Osteoblast (primary cell): ENCODE measurements at places on chromosomes 4 and X. TPM values are rescaled to one million over a fixed set of nuclear protein-coding genes. Genes with fewer than 3 reads are reported as not detected.
A peak's percentile ranks its signal among the peaks of the same experiment; 100 is the strongest.

SSX2 gene
- total RNA-seq: not detected in 2 replicates

NSG1 gene
- not detected in 2 replicates for total RNA-seq

KLF8 gene
- 1.1 and 1.8 TPM in 2 replicates for total RNA-seq

CENPI gene
- 4.3 and 4.4 TPM in 2 replicates for total RNA-seq

GRCh38 chrX:15043538-15043937 lies 170.3 kb downstream of the MOSPD2 start:
- no peak overlapping the region for H3K4me3 ChIP-seq
- H3K27me3 ChIP-seq: no peaks in the 10 kb centered on the region
- no peaks in the 10 kb centered on the region for H3K4me1 ChIP-seq
- no peaks in the 10 kb centered on the region for H3K36me3 ChIP-seq
- DNase-seq: no peak
- no peak overlapping the region for H3K27ac ChIP-seq

DNA sequence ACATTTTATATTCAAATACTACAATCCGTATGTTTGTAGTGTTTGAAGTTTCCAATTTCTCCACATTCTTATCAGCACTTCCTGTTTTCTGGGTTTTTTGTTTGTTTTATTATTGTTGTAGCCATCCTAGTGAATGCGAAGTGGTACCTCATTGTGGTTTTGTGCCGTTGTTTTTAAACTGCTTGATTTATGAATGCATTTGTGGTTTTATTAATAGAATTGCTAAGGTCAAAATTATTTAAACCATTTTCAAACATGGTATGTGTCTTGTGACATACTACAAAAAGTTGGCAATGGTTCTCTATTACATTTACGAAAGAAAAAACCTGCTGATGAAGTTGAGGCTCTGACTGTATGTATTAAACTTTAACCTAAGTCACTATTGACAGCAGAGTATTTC lies 780.0 kb upstream of the MAGEB2 start:
- DNase-seq: no peak
- H3K4me3 ChIP-seq: no peak overlapping the region
- H3K27ac ChIP-seq: no peak overlapping the region
- H3K36me3 ChIP-seq: no peaks in the 10 kb centered on the region
- H3K4me1 ChIP-seq: no peaks in the 10 kb centered on the region

TBX22 gene
- not detected in 2 replicates for total RNA-seq

DNA sequence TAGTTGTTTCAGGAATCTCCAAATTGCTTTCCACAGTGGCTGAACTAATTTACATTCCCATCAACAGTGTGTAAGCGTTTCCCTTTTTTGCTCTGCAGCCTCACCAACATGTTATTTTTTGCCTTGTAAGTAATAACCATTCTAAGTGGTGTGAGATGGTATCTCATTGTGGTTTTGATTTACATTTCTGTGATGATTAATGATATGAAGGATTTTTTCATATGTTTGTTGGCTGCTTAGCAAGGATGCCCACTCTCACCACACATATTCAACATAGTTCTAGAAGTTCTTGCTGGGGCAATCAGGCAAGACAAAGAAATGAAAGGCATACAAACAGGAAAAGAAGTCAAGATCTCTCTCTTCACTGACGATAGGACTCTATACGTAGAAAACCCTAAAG lies 472.4 kb downstream of the ZNF674 start:
- H3K27me3 ChIP-seq: peaks cover 2% of the 10 kb centered on the region
- H3K36me3 ChIP-seq: no peaks in the 10 kb centered on the region
- DNase-seq: no peak
- no peak overlapping the region for H3K4me3 ChIP-seq
- H3K4me1 ChIP-seq: no peaks in the 10 kb centered on the region

GRCh38 chrX:31580227-31580626 lies 508.4 kb upstream of the FTHL17 start:
- H3K4me1 ChIP-seq: peaks cover 3% of the 10 kb centered on the region
- no peaks in the 10 kb centered on the region for H3K36me3 ChIP-seq
- peak; percentile 35 for DNase-seq
- H3K27me3 ChIP-seq: no peaks in the 10 kb centered on the region
- no peak overlapping the region for H3K27ac ChIP-seq

NOX1 gene
- total RNA-seq: not detected in 2 replicates

- H3K27ac ChIP-seq: no peak overlapping the region
- H3K27me3 ChIP-seq: no peaks in the 10 kb centered on the region
- DNase-seq: no peak
- no peaks in the 10 kb centered on the region for H3K36me3 ChIP-seq
These were observed 101.3 kb downstream of the ZAR1 start for GRCh38 chr4:48591372-48591771.

DNA sequence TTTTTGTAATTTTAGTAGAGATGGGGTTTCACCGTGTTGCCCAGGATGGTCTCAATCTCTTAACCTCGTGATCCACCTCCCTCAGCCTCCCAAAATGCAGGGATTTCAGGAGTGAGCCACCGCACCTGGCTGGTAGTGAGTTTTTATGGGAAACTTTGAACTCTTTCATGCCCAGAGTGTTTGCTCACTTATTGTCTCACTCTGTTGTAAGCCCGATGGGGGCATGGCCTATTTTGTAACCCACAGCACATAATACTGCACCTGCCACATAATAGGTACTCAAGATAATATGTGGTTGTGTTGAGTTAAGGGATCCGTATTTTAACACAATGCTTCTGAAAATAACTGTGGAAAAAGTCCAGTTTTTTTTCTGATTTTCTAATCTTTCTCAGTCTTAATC lies 109.6 kb upstream of the GIMD1 start:
- H3K36me3 ChIP-seq: no peaks in the 10 kb centered on the region
- DNase-seq: no peak
- H3K27me3 ChIP-seq: no peaks in the 10 kb centered on the region
- H3K4me3 ChIP-seq: no peak overlapping the region

GRCh38 chrX:117376460-117376859 lies 740.1 kb downstream of the KLHL13 start:
- H3K36me3 ChIP-seq: no peaks in the 10 kb centered on the region
- no peak for DNase-seq
- no peak overlapping the region for H3K4me3 ChIP-seq
- no peaks in the 10 kb centered on the region for H3K4me1 ChIP-seq
- H3K27me3 ChIP-seq: no peaks in the 10 kb centered on the region

- no peaks in the 10 kb centered on the region for H3K36me3 ChIP-seq
- no peaks in the 10 kb centered on the region for H3K27me3 ChIP-seq
- no peak overlapping the region for H3K4me3 ChIP-seq
- no peak for DNase-seq
These were observed 187.0 kb downstream of the AASDH start for GRCh38 chr4:56200275-56200674.

- H3K27ac ChIP-seq: no peak overlapping the region
- no peaks in the 10 kb centered on the region for H3K4me1 ChIP-seq
- H3K27me3 ChIP-seq: no peaks in the 10 kb centered on the region
These were observed 82.5 kb downstream of the ARHGEF9 start for GRCh38 chrX:63702556-63702955.

- H3K4me3 ChIP-seq: peak within 1 kb of the TSS; percentile 63
- no peak for DNase-seq
- peak within 1 kb of the TSS; percentile 74 for H3K27ac ChIP-seq
- H3K4me1 ChIP-seq: peaks cover 32% of the 10 kb centered on the region
- H3K36me3 ChIP-seq: peaks cover 4% of the 10 kb centered on the region
These were observed at the start of gene GASK1B for GRCh38 chr4:158172261-158173258. GASK1B (minus strand) TSS chr4:158173025; CDS start chr4:158171375, 1,650 bp downstream.

GRCh38 chr4:146340798-146341197 lies 126.5 kb downstream of the REELD1 start:
- H3K4me1 ChIP-seq: peaks cover 8% of the 10 kb centered on the region
- no peak overlapping the region for H3K4me3 ChIP-seq
- peak; percentile 26 for DNase-seq
- no peaks in the 10 kb centered on the region for H3K36me3 ChIP-seq

- H3K4me3 ChIP-seq: no peak overlapping the region
- peak overlapping the region; percentile 34 for H3K27ac ChIP-seq
- H3K4me1 ChIP-seq: peaks cover 22% of the 10 kb centered on the region
- no peak for DNase-seq
- no peaks in the 10 kb centered on the region for H3K27me3 ChIP-seq
- H3K36me3 ChIP-seq: peaks cover 9% of the 10 kb centered on the region
These were observed 14.0 kb downstream of the CHIC2 start for GRCh38 chr4:54050214-54050904.

GRCh38 chrX:137565921-137566745 lies at the start of gene ZIC3:
ZIC3 (plus strand) TSS chrX:137566127; CDS start chrX:137566692, 565 bp downstream.
- H3K4me3 ChIP-seq: peak within 1 kb of the TSS; percentile 25
- H3K27me3 ChIP-seq: peaks cover 21% of the 10 kb centered on the region
- H3K36me3 ChIP-seq: no peaks in the 10 kb centered on the region

- no peaks in the 10 kb centered on the region for H3K4me1 ChIP-seq
- H3K27ac ChIP-seq: no peak overlapping the region
- no peaks in the 10 kb centered on the region for H3K27me3 ChIP-seq
These were observed 29.2 kb downstream of the PRDM5 start for GRCh38 chr4:120893314-120893713.

GRCh38 chr4:17665852-17666251 lies 51.4 kb downstream of the MED28 start:
- H3K27me3 ChIP-seq: no peaks in the 10 kb centered on the region
- no peak for DNase-seq
- H3K4me1 ChIP-seq: no peaks in the 10 kb centered on the region

DNA sequence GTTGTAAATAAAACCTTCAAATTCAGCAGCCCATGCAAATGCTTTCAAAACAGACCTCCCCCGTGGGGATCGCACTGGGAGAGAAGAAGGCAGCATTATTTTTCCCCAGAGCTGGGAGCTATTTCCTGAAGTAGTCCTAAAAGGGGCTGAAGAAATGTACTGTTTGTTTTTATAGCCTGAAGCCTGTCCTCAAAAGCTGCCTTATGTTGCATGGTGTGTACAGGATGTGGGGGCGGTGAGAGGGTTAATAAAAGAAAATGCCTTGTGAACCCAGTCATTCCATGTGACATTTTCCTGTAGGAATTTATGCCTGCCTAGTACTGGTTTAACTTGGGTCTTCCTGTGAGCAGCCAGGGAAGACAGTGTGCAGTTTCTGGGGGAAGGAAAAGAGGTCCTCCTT lies 144.1 kb downstream of the SOWAHB start:
- H3K4me3 ChIP-seq: peak overlapping the region; percentile 56
- H3K4me1 ChIP-seq: peaks cover 52% of the 10 kb centered on the region
- peak; percentile 90 for DNase-seq

GRCh38 chrX:68920561-68920960 lies 91.7 kb downstream of the EFNB1 start:
- peaks cover 2% of the 10 kb centered on the region for H3K4me1 ChIP-seq
- no peaks in the 10 kb centered on the region for H3K36me3 ChIP-seq
- H3K4me3 ChIP-seq: no peak overlapping the region
- no peak for DNase-seq
- H3K27me3 ChIP-seq: peaks cover 39% of the 10 kb centered on the region

DNA sequence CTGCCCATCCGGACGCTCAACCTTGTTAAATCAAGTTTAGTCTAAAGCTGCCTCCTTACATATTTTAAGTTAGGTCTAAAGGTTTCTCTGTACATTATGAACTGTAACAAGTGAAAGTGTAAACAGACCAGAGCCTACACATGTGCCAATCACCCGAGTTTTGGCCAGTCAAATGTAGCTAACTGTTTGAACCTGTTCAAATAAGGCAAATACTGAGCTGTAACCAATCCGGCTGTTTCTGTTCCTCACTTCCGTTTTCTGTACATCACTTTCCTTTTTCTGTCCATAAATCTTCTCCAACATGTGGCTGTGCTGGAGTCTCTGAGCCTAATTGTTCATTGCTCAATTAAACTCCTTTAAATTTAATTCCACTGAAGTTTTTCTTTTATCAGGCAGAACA lies 113.3 kb upstream of the SHISA3 start:
- no peak overlapping the region for H3K4me3 ChIP-seq
- no peaks in the 10 kb centered on the region for H3K36me3 ChIP-seq
- H3K27me3 ChIP-seq: no peaks in the 10 kb centered on the region
- no peak for DNase-seq
- H3K27ac ChIP-seq: no peak overlapping the region

- H3K4me1 ChIP-seq: no peaks in the 10 kb centered on the region
- DNase-seq: no peak
- no peaks in the 10 kb centered on the region for H3K36me3 ChIP-seq
These were observed 309.4 kb downstream of the ANTXR2 start for GRCh38 chr4:79763486-79764075.

NAP1L3 gene
- total RNA-seq: 12.4 and 14.1 TPM in 2 replicates

DNA sequence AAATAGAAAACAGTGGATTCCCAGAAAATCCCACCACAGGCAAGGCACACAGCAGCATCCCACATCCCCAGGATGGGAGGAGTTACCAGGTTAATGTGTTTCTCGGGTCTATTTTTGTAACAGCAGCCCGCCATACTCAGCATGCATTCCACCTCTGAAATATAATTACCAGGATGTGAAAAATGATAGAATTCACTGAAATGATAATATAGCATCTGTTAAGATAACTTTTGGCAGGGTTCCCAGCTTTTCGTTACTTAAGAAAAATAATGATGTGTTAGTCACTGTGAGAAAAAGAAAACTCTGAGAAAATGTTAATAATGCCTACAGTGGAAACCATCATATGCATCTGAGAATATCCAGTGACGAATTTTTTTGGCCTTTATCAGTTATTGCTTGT lies 87.1 kb downstream of the VCX2 start:
- no peaks in the 10 kb centered on the region for H3K36me3 ChIP-seq
- no peak for DNase-seq
- H3K27me3 ChIP-seq: no peaks in the 10 kb centered on the region

- no peak overlapping the region for H3K4me3 ChIP-seq
- no peak for DNase-seq
These were observed 128.6 kb downstream of the SHROOM3 start for GRCh38 chr4:76563454-76564122.

- peaks cover 3% of the 10 kb centered on the region for H3K27me3 ChIP-seq
- H3K36me3 ChIP-seq: no peaks in the 10 kb centered on the region
- peak; percentile 80 for DNase-seq
- no peak overlapping the region for H3K27ac ChIP-seq
- H3K4me1 ChIP-seq: peaks cover 13% of the 10 kb centered on the region
- peak overlapping the region; percentile 7 for H3K4me3 ChIP-seq
These were observed 19.5 kb upstream of the CXCR3 start for GRCh38 chrX:71637848-71638247.

DNA sequence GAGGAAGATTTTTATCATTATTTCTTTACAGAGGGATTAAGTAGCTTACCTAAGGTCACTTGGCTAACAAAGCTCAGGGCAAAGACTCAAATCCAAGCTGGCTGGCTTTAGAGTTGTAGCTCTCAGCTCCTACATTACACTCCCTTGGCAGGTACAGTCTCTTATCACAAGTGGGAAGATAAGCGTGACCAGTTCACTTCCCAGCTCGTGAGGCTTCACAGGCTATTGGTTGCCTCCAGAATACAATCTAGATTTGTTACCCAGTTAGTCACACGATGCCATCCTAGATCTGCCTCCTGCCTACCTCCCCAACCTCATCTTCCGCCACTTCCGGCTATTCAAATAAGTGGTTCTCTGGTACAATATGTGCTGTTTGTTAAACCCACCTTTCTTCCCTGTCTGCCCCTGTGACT lies 3.7 kb downstream of the MMRN1 start:
- DNase-seq: peak; percentile 2
- no peak overlapping the region for H3K4me3 ChIP-seq
- H3K27me3 ChIP-seq: no peaks in the 10 kb centered on the region
- no peak overlapping the region for H3K27ac ChIP-seq

GRCh38 chr4:153261914-153262313 lies 57.7 kb downstream of the TRIM2 start:
- peaks cover 1% of the 10 kb centered on the region for H3K4me1 ChIP-seq
- H3K27me3 ChIP-seq: no peaks in the 10 kb centered on the region
- no peaks in the 10 kb centered on the region for H3K36me3 ChIP-seq
- H3K27ac ChIP-seq: no peak overlapping the region
- no peak for DNase-seq
